NCI-H2107 (cell line): ENCODE measurements at places on chromosomes 7 and 10.

DNA sequence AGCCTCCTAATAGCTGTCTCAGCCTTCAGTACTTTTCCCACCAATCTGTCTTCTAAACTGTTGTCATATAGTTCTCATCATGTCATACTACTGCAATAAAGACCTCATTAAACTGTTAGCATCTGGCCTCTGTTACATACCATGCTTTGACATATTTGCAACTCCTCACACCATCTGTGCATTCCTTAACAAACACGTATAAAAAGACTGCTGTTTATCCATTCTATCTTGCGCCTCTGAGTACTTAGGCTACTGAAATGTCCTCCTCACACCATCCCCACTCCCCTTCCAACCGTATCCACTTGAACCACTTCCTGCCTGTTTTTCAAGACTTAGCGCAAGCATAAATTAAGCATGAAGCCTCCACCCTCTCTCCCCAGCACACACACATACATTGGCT is 41.6 kb downstream of the SLC16A9 start:
- DNase-seq = no peak

GRCh38 chr10:5533098-5533731 is 8.5 kb downstream of the CALML3 start:
- no peak for DNase-seq

- no peak for DNase-seq
Observed at GRCh38 chr10:94546901-94547185, 1.3 kb downstream of the HELLS start.

DNA sequence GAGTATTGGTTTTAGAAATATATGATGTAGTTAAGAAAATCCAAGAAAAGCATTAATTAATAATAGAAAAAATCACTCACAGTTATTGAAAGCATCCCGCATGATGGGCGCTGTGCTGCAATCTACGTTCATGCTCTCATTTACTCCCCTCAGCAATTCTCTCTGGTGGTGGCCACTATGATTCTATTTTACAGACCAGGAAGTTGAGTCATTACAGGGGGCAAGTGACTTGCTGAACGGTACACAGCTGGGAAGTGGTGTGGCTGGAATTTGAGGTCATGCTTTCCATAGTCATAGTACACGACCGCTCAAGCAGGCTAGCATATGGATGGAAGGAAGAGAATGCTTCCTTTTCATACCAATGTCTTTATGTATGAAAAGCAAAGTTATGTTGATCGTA is 117.4 kb downstream of the TES start:
- DNase-seq = no peak

DNA sequence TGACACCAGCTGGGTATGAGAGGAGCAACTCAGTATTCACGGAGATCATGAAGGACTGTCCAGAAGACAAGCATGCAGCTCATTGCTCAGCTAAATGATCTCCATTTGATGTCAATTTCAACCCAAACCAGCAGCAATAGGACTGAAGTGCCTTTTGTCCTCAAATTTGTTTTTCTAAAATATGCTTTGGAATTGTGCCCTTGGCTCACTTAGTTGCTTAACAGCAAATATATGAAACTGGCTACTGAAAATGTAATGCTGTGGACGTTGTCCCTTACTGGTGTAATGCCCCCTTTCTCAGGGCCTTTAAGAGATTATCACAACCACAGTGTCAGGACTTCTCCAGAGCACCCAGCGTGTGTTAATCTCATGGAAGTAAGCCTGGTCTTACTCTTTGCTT is 236.2 kb downstream of the SKIDA1 start:
- DNase-seq = no peak

GRCh38 chr7:73904219-73905137 is 43.5 kb downstream of the TMEM270 start:
- DNase-seq = no peak

DNA sequence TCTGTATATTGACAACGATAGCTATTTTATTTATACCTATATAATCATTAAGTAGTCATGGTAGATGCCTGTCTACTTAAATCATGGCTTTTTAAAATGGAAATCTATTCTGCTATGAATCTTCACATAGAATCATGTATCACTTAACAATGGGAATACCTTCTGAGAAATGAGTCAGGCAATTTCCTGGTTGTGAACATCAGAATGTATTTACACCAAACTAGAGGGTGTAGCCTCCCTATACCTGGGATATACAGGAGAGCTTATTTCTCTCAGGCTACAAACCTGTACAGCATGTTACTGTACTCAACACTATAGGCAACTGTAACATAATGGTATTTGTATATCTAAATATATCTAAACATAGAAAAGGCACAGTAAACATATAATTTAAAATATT is 502.3 kb downstream of the ZWINT start:
- no peak for DNase-seq

DNA sequence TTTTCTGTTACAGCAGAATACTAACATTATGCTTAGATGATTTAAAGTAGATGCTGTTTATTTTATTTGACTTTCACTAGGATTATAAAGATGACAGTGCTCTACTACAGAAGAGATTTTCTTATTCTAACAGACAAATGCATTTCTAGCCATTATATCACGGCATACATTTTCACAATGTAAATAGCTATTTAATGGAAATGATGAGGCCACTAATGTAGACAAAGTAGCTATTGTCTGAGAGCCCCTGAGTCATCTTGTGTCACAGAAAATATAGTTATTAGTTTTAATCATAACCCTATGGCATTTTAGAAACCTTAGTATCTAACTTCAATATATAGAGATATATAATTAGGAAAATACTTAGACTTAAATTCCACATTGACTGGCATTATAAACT is 158.0 kb upstream of the AHR start:
- DNase-seq = no peak

- no peak for DNase-seq
Observed at GRCh38 chr10:63666836-63667383, 145.7 kb downstream of the REEP3 start.

DNA sequence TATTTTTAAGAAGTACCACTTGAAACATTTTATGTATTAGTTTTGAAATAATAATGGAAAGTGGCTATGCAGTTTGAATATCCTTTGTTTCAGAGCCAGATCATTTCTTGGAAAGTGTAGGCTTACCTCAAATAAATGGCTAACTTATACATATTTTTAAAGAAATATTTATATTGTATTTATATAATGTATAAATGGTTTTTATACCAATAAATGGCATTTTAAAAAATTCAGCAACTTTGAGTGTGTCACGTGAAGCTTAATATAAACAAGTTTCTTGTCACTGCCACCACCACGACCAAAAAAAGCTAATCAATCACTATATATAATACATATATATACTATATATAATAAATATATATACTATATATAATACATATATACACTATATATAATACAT is 4.8 kb downstream of the IL6 start:
- DNase-seq = no peak

DNA sequence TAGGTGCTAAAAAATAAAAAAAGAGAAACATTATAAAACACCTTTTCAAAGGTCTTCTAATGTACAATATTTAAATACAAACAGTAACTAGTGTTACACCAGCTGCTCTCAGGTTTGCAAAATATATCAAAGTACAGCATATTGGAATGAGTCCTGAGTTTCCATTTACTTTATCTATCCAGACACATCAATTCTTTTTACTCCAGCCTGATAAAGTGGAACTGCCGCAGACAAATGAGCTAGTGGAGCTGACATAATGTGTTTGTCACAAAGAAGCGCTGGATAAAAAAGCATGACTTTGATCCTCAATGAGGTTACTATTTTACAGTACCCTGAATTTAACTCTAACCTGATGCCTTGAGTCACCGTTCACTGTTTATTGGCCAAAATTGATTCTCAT is 1243.1 kb downstream of the GATA3 start:
- DNase-seq = no peak

- DNase-seq = peak; percentile 80
Observed at GRCh38 chr10:37976091-37976879, at the start of gene ZNF25. Gene ZNF25 (minus strand): TSS chr10:37976647. CDS start chr10:37971722, 4,925 bp downstream.

DNA sequence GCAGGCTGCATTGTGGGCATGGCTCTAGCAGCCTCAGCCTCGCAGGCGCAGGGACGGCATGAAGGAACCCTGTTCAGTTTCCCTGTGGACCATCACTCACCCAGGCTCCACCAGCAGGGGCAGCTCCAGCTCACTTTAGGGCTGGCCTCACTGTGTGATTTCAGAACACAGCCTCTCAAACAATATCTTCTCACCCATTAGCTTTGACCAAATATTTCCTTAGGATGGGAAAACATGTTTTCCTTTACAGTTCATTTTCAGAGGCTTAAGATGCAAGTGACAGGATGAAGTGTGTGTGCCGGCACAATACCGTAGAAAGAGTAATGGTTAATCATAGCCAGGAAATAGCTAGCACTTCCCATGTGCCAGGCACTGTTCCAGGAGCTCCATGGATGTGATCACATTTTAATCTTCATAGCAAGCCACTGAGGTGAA is 58.2 kb downstream of the LANCL2 start:
- DNase-seq = no peak

- peak; percentile 16 for DNase-seq
Observed at GRCh38 chr7:51067757-51068156, 248.9 kb downstream of the COBL start.

GRCh38 chr10:90871766-90872647 is at the start of gene RPP30:
Gene RPP30 (plus strand): TSS chr10:90871974. CDS start chr10:90871987, 13 bp downstream.
- DNase-seq = no peak

- no peak for DNase-seq
Observed at GRCh38 chr7:36135700-36136099, 17.4 kb upstream of the EEPD1 start.

DNA sequence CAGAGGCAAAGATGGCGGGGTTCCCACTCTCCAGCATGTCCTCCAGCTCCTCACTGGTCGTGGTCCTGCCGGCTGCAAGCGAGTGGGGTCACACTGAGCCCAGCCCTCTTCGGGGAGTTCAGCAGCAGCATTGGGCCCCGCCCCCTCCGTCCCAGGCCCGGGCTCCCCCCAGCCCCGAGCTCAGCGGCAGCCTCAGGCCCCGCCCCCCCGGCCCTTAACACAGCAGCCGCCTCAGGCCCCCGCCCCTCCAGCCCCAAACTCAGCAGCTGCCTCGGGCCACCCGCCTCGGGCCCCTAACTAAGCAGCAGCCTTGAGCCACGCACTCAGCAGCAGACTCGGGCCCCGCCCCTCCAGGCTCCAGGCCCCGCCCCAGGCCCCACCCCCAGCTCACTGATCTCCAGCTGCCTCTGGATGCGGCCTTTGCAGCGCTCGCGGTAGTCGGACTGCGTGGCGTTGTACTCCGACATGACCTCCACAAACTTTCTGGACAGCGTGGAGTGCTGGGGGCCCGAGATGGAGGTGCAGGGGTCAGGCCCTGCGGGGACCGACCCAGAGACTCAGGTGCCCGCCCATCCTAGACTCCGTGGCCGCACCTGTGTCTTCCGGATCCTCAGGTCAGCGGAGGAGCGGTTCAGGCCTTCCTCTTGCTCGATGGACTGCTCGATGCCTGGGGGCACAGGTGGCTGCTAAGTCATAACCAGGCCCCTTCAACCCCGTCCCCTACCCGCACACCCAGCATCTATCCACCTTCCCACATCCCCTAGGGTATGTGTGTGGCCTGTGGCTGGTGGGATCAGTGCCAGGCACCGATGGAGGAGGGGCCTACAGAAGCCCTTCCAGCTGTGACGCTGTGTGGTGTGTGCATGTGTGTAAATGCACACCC is 15.5 kb downstream of the STX1A start:
- no peak for DNase-seq

DNA sequence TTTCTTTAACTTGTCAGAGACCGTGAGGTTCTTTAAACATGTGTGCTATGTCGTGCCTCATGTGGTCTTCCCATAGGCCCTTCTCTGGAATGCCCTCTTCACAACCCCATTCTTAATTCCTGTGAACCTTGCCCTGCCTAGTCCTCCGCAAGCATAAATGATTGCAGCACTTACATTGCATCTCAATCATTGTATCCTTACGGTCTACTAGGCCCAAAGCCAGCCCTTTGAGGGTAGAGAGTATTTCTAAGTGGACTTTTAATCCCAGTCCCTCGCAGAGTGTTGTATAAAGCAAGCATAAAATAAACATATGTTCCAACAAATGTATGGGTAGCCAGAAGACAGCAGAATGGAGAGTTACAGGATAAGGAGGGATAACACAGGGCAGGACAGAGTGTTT is 92.1 kb upstream of the FAM133B start:
- no peak for DNase-seq

- no peak for DNase-seq
Observed at GRCh38 chr10:17838080-17838648, 29.0 kb downstream of the MRC1 start.

GRCh38 chr7:2807845-2808772 is 36.0 kb downstream of the GNA12 start:
- DNase-seq = no peak

DNA sequence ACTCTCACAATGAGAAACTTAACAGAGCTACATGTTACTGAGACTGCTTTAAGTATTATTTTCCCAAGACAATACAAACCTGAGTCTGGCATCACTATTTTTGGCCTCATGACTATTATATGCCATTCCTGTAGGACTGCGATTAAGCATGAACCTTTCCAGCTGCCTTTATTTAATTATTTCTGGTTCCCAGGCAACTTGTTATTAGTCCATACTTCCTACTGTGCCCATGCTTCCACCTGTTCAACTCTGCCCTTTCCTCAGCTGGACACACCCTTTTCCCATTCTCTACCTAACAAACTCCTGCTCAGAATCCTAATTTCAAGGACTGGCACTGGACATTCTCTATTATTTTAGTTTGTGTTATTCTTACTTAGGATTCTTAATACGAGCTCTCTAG is 8.1 kb upstream of the CROT start:
- no peak for DNase-seq

- no peak for DNase-seq
Observed at GRCh38 chr7:155482511-155483183, 24.7 kb downstream of the EN2 start.

GRCh38 chr7:5431560-5432015 is 8.0 kb upstream of the TNRC18 start:
- no peak for DNase-seq

GRCh38 chr10:106820579-106820978 is 343.9 kb downstream of the SORCS1 start:
- DNase-seq = no peak

- no peak for DNase-seq
Observed at GRCh38 chr10:120950051-120950561, 98.9 kb downstream of the WDR11 start.

DNA sequence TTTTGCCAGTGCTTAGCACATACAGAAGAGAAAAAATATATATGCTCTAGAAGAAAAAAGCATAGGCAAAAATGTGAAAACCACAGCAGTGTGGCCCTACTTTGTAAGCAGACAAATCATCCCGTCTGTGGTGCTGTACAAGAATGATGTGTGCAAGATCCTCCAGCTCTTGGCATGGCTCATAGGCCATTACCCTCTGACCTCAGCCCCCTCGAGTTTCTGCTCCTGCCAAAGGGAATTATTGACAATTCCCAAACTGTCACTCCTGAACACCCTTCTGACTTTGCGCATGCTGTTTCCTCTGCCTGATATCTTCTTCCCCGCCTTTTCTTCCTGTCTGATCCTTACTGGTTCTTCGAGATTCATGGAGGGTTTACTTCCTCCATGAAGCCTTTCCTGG is 27.1 kb downstream of the PLA2G12B start:
- DNase-seq = no peak

GRCh38 chr10:23345861-23346260 is 1.3 kb upstream of the C10orf67 start:
- no peak for DNase-seq
